Suppressor macrophage treated with lipopolysaccharide for 1 hour (primary cell): ENCODE measurements at places on chromosomes 7 and 10.

DNA sequence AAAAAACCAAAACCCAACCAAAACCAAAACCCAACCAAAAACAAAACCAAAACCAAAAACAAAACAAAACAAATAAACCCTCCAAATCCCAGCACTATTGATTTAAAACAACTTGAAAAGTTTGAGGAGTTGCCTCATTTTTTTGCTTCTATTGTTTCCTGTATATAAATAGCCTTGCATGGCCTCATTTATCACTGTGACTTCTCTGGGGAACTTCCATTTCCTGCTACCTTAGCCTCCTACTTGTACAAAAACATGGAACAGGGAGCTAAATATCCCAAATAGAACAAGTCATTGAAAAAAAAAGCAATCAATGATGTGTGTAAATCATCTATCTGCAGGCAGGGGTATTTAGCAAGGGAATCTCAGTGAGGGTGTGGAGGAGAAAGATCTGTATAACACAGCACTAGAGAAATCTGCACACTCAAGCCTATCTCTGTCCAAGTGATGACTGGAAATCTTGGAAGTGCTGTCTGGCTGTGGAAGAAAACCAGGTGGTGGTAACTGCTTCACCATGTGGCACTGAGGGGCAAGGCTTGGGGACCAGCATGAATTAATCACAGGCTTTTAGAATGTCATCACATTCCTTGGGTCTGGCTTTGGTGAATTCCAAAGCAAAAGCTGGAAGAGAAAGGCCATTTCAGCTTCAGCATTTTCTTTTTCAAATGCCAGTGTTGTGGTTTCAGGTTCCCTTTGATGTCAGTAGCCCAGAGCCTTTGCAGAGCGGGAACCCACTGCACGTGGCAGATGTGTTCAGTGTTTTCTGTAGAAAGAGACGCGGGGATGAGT lies 349.5 kb upstream of the ZNF32 start:
- DNase-seq = no peak

GRCh38 chr7:128148676-128149075 lies 92.4 kb upstream of the LEP start:
- no peak for DNase-seq

DNA sequence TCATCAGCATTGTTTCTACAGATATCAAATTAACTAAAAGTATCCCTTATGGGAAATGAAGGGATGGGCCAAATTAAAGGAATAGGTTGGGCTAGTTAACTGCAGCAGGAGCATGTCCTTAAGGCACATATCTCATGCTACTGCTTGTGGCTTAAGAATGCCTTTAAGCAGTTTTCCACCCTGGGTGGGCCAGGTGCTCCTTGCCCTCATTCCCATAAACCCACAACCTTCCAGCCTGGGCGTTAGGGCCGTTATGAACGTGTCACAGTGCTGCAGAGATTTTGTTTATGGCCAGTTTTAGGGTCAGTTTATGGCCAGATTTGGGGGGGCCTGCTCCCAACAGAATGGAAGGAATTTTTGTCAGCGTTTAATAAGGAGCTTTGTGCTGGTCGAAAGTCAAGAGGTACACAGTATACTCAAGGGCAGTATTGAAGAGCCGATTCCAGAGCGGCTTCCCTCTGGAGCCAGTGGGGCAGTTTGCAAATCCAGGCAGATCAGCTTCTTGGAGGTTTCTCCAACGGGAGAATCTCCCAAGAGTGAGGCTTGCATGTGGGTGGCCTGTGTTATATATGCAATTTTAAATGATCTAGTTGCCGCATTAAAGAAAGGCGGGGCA lies 7.7 kb downstream of the PFKP start:
- no peak for DNase-seq

DNA sequence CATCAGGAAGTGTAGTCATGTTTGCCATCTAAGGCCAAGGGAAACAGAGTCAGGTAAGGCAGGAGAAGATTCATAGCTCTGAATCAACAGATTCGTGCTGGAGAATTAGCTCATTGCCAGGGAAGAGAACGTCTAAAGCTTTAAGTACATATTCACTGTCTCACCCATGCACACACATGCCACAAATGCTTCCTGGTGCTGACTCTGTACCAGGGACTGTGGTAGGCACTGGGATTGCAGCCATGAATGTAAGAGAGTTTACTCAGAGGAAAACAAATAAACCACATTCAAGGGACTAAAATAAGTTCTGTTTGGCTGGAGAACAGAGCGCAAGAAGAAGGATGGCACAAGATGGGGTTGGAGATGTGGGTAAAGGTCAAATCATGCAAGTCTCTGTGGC lies 89.8 kb upstream of the HPS1 start:
- DNase-seq = no peak

DNA sequence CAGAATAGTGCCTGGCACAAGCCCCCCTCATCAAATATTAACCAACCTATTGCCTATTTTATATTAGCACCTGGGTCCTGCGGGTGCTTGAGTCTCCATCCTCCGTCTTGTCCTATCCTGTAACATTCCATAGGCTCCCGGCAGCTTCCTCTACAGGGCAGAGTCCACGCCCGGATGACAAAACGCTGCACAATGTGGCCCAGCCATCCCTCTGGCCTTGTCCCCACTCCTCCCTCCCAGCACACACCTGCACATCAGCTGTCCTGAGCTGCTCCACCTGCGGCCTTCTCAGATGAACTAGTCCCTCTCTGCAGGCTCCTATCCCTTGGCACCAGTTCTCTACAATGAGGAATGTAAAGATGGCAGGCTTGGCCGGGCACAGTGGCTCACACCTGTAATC lies 153.5 kb upstream of the PDE1C start:
- no peak for DNase-seq

GRCh38 chr10:28463676-28464395 lies 69.1 kb upstream of the WAC start:
- DNase-seq = no peak
